ENCODE measurements at places on chromosomes 6 and 20.

DNA sequence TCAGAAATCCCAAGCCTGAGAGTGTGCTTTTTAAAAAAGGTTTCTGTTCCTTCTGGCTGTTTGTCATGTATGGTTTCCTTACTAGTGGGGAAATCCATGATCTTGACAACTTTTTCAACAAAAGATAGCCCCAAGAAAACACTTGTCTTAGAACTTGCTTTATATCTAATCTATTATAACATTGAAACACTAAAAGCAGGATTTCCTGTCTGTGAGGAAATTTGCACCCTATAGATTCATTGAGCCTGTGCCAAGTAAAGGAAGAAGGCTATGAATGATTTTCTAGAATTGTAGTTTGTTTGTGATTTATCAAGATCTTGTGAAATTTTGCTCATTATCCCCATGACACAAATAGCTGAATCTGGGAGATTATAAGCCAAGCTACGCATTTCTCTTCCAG, 238.6 kb upstream of the RIN2 start:
- no peak for DNase-seq

GRCh38 chr20:46893877-46894578, 615 bp upstream of the EYA2 start:
- no peak for DNase-seq

- peak; percentile 99 for DNase-seq
These were observed at the start of the genes KLC4 and MRPL2 for GRCh38 chr6:43059168-43060033. TSS of gene KLC4 (plus strand) at chr6:43059631. CDS start at chr6:43061336, 1,705 bp downstream. TSS of gene MRPL2 (minus strand) at chr6:43059434. CDS start at chr6:43059381, 53 bp downstream.

GRCh38 chr6:30169658-30170614, 6.6 kb downstream of the TRIM15 start:
- peak; percentile 54 for DNase-seq

- DNase-seq, result no peak
These were observed 15.1 kb downstream of the RALGAPA2 start for GRCh38 chr20:20697325-20697845.

DNA sequence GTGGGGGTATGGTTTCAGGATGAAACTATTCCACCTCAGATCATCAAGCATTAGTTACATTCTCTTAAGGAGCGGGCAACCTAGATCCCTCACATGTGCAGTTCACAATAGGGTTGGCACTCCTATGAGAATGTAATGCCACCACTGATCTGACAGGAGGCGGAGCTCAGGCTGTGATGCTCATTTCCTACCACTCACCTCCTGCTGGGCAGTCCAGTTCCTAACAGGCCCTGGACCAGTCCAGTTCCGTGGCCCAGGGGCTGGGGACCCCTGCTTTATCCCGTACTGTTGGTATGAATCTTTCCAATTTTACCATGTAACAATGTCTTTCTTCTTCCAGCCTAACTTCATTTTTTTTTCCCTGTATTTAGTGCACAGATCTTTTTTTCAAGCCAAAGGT, 94.9 kb downstream of the OGFRL1 start:
- no peak for DNase-seq

DNA sequence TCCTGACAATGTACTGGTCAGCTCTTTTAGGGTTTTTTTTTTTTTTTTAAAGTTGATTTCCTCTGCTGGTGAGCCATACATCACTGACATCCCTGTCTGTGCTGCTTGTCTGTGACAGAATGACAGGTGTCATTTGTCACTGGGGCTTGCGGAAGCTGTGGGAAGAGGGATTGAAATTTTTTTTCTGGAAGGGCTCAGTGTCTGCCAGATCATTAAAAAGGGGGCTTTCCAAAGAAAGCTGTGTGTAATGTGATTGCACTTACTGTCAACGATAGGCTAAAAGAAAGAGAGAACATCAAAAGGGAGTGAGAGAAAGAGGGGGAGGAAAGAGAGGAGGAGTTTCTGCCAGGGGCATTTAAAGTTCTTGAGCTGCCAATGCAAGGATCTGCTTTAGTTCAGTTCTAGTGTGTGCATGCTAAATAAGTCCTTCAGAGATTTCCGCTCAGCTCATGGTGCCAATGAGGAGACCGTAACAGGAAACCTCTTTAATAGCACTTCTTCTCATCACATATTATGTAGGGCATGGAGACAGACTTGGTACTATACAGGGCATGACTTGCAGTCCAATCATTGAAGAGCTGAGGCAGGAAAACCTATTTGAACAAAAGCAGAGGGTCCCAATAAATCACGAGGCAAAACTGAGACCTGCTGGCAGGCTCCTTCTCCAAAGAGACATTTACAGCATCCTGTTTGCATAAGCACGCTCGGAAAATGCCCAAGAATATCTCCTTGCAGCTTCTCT, 177.2 kb downstream of the TSHZ2 start:
- DNase-seq, result no peak

DNA sequence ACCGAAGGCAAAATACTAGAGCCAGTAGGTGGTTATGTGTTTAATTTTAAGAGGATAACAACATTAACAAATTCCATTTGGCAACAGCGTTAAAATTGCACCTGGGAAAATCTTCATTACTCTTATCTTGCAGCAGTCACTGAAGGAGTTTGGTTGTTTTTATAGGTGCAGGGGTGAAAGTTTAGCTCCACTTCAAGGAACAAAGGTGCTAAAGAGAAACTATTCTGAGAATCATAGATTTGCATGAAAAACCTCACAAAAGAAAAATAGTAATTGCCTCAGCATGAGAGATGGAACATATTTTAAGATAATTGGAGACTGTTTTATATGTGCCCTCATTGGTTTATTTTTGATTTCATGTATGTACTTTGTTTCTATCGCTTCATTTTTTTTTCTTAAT, 444.4 kb downstream of the UTRN start:
- no peak for DNase-seq

GRCh38 chr20:63657260-63657936, 714 bp upstream of the RTEL1 start:
- no peak for DNase-seq

DNA sequence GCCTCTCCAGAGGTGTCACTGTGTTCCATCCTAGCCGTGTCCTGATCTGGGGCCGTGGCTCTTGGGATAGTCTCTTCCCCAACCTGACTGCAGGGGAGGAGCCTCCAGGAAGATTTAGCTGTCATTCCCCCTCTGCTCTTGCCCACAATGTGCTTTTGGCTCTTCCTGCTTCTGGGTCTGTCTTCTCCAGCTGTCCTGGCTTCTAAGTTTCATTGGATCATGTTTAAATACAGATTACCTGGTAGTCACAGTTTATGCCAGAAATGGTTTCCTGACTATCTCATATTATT, 139.1 kb downstream of the ZDHHC14 start:
- DNase-seq, result no peak

- peak; percentile 5 for DNase-seq
These were observed 1.1 kb upstream of the FGD2 start for GRCh38 chr6:37004044-37004980.

GRCh38 chr20:50415516-50416268, 94.5 kb upstream of the PTPN1 start:
- peak; percentile 56 for DNase-seq

GRCh38 chr6:168601111-168601510, 160.1 kb downstream of the SMOC2 start:
- DNase-seq, result no peak

DNA sequence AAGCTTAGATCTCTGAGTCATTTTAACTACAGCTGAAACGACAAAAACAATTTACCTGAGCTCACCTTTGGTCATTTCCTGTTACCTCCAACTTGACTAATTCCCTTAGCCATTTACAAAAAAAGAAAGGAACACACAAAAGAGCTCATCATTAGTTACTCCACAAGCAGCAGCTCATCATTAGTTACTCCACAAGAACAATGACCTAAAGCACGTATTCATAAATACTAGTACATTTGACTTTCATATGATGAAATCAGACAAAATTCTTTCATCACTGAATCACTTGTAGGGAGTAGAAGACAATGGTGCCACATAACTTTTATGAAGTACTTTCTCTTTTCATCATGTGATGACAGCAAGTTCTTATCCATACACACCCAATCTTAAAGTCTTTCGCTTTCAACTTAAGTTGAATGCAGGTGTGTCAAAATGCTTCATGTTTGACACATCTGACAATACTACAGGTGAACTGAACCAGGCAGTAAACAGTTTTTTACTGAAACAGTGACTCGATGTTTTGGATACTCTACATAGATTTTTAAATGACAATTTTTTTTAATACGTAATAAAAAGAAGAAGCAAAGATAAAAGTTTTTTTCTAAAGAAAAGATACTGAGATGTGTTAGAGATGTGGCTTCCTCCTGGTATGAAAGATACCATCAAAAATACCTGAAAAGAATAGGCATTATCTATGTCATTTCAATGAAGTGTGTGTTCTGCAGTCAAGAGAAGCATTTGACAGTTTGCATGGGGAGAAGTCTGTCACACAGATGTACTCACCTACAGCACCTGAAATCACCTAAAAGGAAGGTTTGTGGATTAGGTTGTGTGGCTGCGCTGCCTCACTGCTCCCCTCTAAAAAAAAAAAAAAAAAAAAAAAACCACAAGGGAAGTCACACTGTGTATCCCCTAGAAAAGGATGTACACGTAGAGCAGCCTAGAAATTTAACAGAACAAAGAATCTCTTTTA, 109.1 kb downstream of the PRDM1 start:
- DNase-seq, result no peak

DNA sequence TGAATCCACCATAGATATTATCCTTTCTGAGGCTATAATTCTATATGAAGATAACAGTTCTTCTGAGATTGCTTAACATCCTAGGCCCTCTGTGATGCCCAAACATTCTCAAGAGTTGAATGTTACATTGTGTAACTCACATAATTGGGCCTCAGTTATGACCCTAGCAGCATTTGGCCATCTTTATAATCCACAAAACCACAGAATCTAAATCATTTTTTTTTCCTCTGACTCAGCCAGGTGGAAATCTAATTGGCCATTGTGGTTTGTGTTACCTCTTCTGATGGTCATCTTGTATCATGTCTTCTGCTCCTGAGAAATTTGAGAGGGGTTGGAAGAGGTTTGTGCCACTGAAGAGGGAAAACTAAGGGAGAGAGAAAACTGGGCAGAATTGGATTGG, 99.5 kb downstream of the LINC00237 start:
- no peak for DNase-seq

DNA sequence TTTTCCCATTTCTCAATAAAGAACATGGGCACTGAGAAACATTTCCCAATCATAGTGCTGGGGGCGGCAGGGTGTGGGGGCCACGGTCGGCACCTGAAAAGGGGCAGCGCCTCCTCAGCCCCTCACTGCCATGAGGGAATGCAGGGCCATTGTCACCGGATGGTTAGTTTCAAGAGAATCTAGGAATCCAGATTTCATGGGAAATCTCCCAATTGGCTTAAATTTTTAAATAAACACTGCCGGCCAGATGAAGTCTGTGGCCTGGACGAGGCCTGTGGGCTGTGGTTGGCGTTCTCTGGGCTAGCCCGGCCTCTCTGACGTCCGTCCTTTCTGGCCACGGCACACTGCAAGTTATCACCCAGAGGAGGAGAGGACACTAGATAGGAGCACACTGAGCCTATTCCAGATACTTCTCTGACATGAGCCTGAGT, 25.6 kb downstream of the MANBAL start:
- DNase-seq, result no peak

GRCh38 chr20:11338496-11339306, 579.0 kb upstream of the BTBD3 start:
- DNase-seq, result no peak

DNA sequence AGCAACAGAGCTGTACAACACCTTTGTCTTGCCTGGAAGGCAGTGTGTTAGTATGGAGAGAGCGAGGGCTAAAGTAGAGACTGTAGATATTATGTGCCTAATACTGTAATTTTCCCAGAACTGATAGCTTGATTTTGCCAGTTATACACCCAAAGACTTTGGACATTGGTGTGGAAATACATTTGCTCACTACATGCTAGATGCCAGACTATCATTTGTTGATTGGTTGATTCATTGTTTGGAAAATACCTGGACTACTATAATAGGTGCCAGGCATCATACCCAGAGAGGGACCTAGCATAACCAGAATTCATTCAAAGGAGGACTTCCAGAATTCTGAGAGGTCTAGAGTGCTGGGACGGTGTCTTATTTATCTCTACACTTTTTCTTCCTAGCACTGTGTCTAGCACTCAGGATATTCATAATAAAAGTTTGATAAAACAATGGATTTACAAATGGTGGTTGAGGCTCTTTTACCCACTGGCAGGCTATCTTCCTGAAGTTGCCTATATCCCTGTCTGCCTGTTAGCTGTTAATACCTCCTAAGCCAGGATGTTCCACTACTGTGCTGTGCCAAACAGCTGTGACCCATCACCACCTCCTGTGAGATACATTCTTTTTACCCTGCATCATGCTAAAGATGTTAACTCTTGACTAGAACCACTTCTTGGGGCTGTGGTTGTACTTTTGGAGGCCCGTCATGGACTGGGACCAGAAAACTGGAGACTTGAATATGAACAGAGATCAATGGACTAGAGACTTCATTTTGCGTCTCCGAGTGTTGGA, 72.2 kb upstream of the FUCA2 start:
- no peak for DNase-seq

DNA sequence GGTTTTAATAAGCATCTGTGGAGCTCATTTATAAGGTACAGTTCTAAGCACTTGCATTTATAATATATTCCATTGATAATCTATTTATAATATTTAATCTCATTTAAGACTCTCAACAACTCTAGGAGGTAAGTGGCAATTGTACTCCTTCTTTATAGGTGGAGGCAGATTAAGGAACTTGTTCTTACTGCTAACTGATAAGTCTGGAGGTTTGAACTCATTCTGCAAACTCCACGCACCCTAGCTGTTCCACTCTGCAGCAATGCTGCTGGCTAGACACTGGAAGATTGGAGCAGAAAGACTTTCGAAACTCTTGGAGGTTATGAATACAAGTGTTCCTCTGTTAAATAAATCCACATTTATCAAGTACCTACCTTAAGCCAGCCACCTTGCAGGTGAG, 793 bp upstream of the HDAC2 start:
- DNase-seq, result no peak

GRCh38 chr6:87851674-87852299, 149.8 kb upstream of the AKIRIN2 start:
- DNase-seq, result no peak

DNA sequence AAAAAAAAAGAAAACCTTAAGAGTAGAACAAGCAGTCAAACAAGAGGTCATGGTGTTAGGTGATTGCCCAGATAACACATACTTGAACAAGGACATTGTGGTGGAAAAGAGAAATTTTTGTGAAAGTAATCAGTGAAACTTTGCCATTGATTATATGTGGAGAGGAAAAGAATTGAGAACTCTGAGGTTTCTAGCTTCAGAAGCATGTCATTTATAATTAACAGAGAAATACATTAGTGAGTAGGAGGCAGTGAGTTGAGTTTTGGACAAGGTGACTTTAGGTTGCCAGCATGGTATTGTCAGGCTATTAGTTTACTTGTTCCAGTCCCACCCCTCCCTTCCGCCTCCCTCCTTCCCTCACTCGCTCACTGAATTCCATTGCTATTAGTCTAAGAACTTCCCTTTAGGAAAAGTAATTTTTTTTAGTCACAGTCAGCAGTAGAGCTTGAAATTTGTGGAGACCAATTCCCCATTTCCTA, 17.2 kb downstream of the TAB2 start:
- peak; percentile 16 for DNase-seq

GRCh38 chr6:158038291-158039177, 56.9 kb downstream of the SYNJ2 start:
- no peak for DNase-seq

- no peak for DNase-seq
These were observed 110.3 kb upstream of the CEP85L start for GRCh38 chr6:118761645-118762044.

- no peak for DNase-seq
These were observed 13.8 kb upstream of the DUSP22 start for GRCh38 chr6:278494-278893.

GRCh38 chr6:24105191-24105590, 20.8 kb upstream of the NRSN1 start:
- no peak for DNase-seq

Data from iPS-NIHi11 (cell line).